ENCODE measurements at places on chromosomes 2 and 18. TPM values are rescaled to one million over a fixed set of nuclear protein-coding genes. Genes with fewer than 3 reads are reported as not detected.

- DNase-seq: no peak
Observed at GRCh38 chr18:33062834-33063364, 290.1 kb upstream of the KLHL14 start.

DNA sequence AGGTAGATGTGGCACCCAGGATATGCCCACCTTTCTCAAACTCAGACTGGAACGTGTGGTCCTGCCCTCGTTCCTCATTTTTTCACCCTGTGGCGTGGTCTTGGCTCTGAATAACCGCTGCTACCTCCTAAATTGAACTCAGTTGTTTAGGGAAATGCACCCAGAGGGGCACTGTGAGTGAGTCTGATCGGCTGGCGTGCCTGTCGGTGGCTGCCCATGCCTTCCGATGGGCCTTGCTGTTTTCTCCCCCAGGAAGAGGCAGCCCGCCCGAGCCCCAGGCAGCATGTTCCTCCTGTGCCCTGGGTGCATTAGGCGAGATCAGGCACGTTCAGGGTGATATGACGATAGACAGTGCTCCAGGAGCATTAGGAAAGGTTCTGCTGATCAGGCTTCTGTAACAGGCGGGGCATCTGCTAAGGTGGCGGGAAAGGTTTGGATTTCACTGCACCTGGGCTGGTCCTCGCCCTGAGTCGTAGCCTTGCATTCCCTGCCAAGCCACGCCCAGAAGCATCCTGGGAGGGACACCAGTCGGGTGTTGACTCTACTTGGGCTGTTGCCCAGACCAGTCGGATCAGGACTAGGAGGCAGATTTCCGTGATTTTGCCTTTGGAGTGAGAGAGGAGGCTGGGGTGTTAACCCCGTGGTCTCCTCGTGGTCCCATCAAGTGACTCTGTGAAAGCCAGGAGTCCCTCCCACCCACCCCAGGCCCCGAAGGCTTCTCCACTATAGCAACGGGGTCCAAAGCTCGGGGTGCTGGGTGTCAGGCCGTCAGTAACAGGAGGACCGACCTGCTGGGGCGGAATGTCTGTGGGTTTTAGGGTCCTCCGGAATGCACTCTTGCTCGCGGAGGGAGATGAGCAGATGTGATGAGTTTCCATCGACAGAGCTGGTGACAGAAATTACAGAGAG is 75.1 kb downstream of the SH3BP4 start:
- no peak for DNase-seq

DNA sequence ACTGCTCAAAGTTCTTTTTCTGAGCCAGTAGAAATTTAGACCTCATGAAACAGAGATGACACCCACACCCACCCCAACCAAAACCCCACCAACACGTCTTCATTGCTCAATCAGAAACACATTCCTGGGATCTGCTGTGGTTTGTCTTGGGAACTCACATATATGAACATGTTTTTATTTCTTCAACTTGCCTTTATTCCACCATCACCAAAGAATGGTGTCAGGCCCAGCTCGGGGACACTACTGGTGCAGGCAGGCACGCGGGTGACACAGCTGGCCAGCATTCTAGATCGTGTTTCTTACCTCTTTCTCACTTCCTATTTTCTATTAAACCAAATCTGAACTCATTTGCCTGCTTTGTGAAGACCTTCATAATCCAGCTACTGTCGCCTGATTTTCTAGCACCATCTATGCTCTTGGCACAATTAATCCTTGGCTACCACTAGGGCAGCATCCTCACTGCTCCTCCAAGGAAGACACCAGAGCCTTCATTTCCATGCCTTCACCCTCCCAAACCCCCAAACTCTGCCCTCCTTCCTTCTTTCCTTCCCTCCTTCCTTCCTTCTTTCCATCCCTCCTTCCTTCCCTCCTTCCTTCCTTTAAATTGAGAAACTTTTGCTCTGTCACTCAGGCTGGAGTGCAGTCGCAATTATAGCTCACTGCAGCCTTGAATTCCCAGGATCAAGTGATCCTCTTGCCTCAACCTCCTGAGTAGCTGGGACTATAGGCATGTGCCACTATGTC is 157.1 kb downstream of the BCL2 start:
- no peak for DNase-seq

The PGAP1 gene
- polyA plus RNA-seq: 16.6 TPM

- no peak for DNase-seq
Observed at GRCh38 chr2:212721026-212721451, 182.4 kb upstream of the ERBB4 start.
